Cardiac muscle cell (in vitro differentiated cells and primary cell): ENCODE measurements at places on chromosomes 2 and 18.

DNA sequence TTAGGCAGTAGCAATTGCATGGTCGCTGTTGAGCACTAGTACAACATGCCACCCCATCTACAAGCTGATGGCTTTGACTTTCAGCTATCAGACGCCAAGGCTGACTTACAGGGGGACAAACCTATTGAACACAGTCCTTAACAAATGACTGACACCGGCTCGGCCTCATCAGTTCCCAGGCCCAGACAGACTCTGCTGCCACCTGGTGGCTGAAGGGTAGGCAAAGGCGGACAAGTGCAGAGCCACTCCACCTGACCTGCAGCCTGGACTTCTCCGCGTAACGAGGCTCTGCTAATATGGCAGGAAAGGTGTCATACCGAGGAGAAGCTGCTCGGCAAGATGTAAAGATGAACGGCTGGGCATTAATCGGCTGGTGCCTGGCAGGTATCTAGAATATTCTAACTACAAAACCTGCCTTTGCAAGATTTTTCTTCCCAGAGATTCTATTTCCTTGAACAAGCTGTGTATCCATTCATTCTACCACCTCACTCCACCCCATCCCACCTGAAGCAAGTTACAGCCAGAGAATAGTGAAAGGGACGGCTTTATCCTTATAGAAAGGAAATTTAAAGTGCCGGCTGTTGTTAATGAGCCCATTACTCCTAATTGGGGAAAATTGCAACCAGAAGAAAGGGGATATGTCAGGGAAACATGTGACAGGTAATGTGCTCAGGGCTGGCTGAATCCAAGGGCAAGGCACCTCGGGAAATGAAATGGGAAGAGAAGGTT is 67.4 kb downstream of the STEAP3 start:
- peak; percentile 74 for DNase-seq

DNA sequence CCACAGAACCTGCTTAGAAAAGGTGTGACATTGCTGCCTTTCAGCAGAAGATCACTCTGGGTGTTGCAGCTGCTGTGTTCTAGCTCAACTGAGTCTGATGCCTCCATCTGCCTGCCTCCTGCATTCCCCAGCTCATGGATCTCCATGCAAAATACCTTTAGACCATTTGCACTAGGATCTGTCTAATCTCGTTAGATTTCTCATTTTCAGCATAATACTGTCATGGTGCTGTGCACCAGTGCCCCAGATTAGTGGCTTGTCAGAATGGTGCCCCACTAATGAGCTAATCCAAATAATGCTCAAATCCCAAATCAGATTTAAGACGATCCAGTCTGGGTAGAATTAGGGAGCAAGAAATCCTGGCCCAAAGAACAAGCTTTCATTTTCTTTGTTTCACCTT is 284.4 kb upstream of the PARD3B start:
- no peak for DNase-seq

DNA sequence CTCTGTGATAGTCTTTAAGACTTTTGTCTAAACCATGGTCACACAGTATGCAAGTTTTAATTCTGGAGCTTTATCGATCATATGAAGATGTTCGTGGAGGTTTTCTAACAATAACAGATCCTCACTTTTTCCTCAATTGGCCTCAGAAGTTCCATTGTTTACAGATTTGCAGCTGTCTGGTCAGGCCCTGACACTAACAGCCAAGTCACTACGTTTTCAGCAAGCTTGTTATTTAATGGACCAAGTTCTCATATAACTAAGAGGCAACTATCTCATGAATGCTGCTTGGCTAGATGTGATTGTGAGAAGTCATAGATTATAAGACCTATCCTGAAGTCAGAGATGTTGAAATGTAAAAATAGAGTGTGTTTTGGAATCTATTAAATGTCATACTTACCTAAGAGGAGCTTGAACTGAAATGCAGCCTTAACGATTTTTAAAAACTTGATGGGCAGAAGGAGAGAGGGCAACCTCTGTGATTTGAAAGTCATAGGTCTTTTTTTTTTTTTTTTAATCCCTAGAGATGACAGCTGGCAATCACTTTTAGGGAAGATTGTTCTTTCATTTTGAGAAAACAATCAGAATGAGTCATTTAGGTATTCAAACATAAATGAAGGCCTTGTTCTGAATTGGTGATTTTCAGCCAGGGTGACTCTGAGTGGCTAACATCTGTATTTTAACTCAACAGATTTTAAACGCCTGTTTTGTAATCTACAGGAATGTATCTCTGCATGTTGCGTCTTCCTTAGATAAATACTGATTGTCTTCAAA is 48.4 kb upstream of the NEMP2 start:
- no peak for DNase-seq

DNA sequence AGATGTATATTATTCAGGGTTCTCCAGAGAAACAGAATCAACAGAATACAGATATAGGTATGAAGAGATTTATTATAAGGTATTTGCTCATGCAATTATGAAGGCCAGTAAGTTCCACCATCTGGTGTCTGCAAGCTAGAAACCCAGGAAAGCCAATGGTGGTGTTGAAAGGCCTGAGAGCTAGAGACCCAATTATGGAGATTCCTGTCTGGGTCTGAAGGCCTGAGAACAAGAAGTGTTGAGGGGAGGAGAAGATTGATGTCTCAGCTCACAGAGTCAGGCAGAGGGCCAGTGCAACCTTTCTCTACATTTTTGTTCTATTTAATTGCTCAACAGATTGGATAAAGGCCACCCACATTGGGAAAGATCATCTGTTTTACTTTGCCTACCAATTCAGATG is 524.2 kb upstream of the CRIM1 start:
- DNase-seq = no peak

DNA sequence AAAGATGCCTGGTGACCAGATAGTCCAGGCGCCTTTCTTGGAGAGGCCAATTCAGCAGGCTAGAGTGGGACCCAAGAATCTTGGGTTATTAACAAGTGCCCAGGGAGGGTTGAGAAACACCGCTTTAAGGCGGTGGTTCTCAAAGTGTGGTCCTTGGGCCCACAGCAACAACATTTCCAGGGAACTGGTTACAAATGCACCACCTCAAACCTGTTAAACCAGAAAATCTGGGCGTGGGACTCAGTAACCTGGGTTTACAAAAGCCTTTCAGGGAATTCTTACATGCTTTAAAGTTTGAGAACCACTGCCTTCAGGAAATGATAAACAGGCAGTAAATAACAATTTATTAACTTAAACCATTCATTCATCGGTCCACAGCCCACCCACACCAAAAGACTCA is 92.5 kb downstream of the SP3 start:
- DNase-seq = no peak
